ENCODE measurements at places on chromosomes 7 and 10. TPM values are rescaled to one million over a fixed set of nuclear protein-coding genes. Genes with fewer than 3 reads are reported as not detected.
A peak's percentile ranks its signal among the peaks of the same experiment; 100 is the strongest.

GRCh38 chr7:115040057-115040456 is 118.2 kb downstream of the MDFIC start:
- no peaks in the 10 kb centered on the region for H3K27me3 ChIP-seq
- no peaks in the 10 kb centered on the region for H3K4me1 ChIP-seq
- DNase-seq, result no peak
- H3K4me3 ChIP-seq, result no peak overlapping the region
- H3K36me3 ChIP-seq, result no peaks in the 10 kb centered on the region

DNA sequence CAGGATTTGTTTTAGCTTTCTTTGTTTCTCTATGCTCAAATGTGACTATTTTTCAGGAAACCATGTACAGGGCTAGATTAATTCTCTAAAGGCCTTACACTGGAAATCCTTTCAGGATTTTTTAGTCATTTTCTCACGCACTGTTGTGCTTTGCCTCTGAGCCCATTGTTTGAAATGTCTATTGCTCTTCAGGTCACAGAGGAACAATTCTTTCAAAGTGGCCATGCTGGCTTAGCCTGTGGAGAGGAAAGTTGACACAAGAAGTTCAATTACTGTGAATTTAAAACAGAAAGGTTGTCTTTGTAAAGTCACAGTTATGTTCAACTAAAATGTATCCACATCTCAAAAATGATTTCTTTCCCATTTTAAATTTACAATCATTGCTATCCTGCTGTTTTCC is 1071.7 kb upstream of the POT1 start:
- H3K4me3 ChIP-seq, result no peak overlapping the region
- no peak overlapping the region for H3K27ac ChIP-seq
- no peaks in the 10 kb centered on the region for H3K36me3 ChIP-seq
- H3K4me1 ChIP-seq, result no peaks in the 10 kb centered on the region
- H3K27me3 ChIP-seq, result no peaks in the 10 kb centered on the region
- DNase-seq, result no peak

DNA sequence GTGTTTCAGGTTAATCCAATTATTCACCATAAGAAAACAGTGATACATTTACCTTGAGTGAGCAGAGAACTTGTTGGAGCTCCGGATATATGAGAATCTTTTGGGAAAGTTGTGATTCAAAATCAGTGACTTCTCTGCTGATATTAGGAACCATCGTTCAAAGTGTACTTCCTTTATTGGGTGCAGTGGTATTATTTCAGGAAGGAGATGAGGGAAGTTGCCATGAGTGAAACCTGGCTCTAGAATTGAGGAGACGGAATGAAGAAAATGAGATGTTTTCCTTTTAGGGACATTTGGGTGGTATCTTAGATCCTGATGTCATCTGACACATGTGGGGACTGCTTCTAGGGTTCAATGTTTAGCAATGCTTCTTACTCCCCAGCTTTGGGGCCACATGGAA is 343.9 kb downstream of the ABCA13 start:
- no peak overlapping the region for H3K27ac ChIP-seq
- no peak for DNase-seq
- H3K27me3 ChIP-seq, result no peaks in the 10 kb centered on the region
- H3K4me1 ChIP-seq, result peaks cover 16% of the 10 kb centered on the region
- H3K36me3 ChIP-seq, result no peaks in the 10 kb centered on the region
- no peak overlapping the region for H3K4me3 ChIP-seq

GRCh38 chr7:25553580-25554291 is 325.4 kb upstream of the NPVF start:
- H3K36me3 ChIP-seq, result no peaks in the 10 kb centered on the region
- H3K4me3 ChIP-seq, result no peak overlapping the region
- DNase-seq, result no peak
- H3K27me3 ChIP-seq, result peaks cover 18% of the 10 kb centered on the region

DNA sequence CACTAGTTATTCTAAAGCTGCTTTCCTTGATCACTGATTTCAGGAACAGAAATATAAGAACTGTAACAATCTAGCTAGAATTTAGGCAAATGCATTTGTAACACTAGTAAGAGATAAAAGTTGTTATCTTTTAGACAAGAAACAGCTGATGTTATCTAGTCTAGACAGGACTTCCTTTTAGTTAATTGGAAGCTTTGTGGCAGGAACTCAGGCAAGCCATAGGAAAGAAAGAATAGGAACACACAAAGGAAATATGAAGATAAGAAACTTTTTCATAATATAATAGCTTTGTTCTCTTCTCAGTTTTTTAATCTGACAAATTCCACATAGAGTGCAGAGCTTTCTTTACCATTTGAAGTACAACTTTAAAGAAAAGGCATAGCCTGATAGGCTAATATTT is 59.0 kb upstream of the AGR3 start:
- peak; percentile 34 for DNase-seq
- H3K27ac ChIP-seq, result no peak overlapping the region
- H3K27me3 ChIP-seq, result no peaks in the 10 kb centered on the region
- H3K4me1 ChIP-seq, result peaks cover 6% of the 10 kb centered on the region

DNA sequence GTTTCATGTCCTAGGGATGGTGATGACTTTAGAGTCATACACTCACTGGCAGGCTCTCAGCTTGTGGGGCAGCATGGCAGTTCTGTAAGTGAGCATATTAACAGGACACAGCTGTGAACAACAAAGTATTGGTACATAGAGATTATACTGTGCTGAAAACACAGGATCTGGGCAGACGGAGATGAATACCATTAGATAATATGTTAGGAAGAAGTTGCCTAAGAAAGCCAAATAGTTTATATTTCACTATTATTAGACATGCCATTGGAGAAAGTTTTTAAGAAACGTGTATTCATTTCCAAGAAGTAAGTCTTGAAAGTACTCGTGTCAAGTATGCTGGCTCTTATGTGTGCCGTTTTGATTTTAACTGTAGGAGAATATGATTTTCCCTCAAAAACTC is 274.5 kb downstream of the INHBA start:
- H3K4me1 ChIP-seq, result no peaks in the 10 kb centered on the region
- H3K27ac ChIP-seq, result no peak overlapping the region
- DNase-seq, result no peak
- H3K4me3 ChIP-seq, result no peak overlapping the region
- H3K36me3 ChIP-seq, result no peaks in the 10 kb centered on the region

GRCh38 chr10:75405598-75406461 is 4.3 kb upstream of the ZNF503 start:
- no peaks in the 10 kb centered on the region for H3K36me3 ChIP-seq
- no peak overlapping the region for H3K27ac ChIP-seq
- H3K27me3 ChIP-seq, result peaks cover 100% of the 10 kb centered on the region
- no peak overlapping the region for H3K4me3 ChIP-seq

GRCh38 chr10:8137272-8137681 is 82.8 kb downstream of the GATA3 start:
- H3K27me3 ChIP-seq, result no peaks in the 10 kb centered on the region
- H3K4me1 ChIP-seq, result no peaks in the 10 kb centered on the region
- H3K27ac ChIP-seq, result no peak overlapping the region
- no peak overlapping the region for H3K4me3 ChIP-seq

GRCh38 chr10:79346388-79347225 is 662 bp upstream of the PPIF start:
- H3K4me1 ChIP-seq, result peaks cover 10% of the 10 kb centered on the region
- no peak overlapping the region for H3K27ac ChIP-seq
- no peak for DNase-seq
- H3K36me3 ChIP-seq, result peaks cover 28% of the 10 kb centered on the region

DNA sequence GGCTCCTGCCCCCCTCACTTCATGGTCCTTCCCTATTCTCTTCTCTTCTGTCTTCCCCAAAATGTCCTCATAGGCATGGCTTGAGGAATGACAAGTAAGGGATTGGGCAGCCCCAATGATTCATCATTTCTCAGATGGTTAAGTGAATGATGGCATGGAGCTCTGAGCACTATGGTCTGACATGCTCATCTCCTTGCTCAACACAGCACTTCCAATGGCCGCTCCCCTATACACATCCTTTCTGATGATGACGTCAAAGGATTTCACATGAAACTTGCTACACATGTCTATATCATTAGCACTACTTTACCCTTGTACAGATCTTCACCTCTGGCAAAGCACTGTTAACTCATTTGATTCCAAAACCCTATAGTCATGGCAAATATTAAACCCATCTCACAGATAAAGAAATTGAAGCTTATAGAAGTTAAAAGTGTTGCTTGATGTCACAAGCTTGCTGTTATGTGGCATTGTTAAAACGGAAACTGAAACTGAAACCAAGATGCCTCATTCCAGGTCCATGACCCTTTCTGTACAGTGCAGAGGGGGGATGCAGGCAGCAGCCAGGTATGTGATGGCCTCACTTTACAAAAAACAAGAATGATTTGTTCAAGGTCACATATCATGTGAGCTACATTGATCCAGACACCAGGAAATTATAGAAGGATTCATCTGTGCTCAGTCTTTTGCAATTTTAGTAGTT is 90.0 kb upstream of the PLXNA4 start:
- no peaks in the 10 kb centered on the region for H3K27me3 ChIP-seq
- H3K4me3 ChIP-seq, result no peak overlapping the region
- no peaks in the 10 kb centered on the region for H3K36me3 ChIP-seq
- H3K27ac ChIP-seq, result no peak overlapping the region

DNA sequence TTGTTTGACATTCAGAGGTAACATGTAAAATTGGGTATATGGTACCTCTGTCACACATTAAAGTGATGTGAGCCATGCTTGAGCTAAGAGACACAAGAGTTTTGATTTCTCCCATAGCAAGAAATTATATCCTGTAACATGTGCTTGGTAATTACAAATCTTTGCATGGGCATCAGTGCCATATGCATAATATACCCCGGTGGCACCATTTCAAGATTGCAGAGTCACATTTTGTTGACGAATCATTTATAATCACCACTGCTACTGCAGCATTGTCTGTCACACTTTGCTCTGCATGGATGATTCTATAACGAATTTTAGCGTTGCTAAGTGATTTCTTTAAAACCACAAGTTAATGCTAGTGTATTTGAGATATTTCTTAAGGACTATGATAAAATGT is 443.7 kb upstream of the LRRN3 start:
- no peaks in the 10 kb centered on the region for H3K36me3 ChIP-seq
- no peaks in the 10 kb centered on the region for H3K4me1 ChIP-seq
- no peak overlapping the region for H3K27ac ChIP-seq
- no peaks in the 10 kb centered on the region for H3K27me3 ChIP-seq
- DNase-seq, result no peak

- H3K4me3 ChIP-seq, result no peak overlapping the region
- no peaks in the 10 kb centered on the region for H3K4me1 ChIP-seq
These were observed 732.8 kb upstream of the IGFBP3 start for GRCh38 chr7:46653848-46654247.

- no peaks in the 10 kb centered on the region for H3K36me3 ChIP-seq
- no peak overlapping the region for H3K27ac ChIP-seq
- no peak for DNase-seq
- peaks cover 58% of the 10 kb centered on the region for H3K27me3 ChIP-seq
- H3K4me1 ChIP-seq, result no peaks in the 10 kb centered on the region
- H3K4me3 ChIP-seq, result no peak overlapping the region
These were observed 113.7 kb upstream of the ADARB2 start for GRCh38 chr10:1850971-1851527.

- no peaks in the 10 kb centered on the region for H3K36me3 ChIP-seq
- H3K4me1 ChIP-seq, result peaks cover 16% of the 10 kb centered on the region
- no peak overlapping the region for H3K27ac ChIP-seq
- no peak for DNase-seq
- no peaks in the 10 kb centered on the region for H3K27me3 ChIP-seq
These were observed 218.1 kb downstream of the MAD1L1 start for GRCh38 chr7:2014391-2015241.

DNA sequence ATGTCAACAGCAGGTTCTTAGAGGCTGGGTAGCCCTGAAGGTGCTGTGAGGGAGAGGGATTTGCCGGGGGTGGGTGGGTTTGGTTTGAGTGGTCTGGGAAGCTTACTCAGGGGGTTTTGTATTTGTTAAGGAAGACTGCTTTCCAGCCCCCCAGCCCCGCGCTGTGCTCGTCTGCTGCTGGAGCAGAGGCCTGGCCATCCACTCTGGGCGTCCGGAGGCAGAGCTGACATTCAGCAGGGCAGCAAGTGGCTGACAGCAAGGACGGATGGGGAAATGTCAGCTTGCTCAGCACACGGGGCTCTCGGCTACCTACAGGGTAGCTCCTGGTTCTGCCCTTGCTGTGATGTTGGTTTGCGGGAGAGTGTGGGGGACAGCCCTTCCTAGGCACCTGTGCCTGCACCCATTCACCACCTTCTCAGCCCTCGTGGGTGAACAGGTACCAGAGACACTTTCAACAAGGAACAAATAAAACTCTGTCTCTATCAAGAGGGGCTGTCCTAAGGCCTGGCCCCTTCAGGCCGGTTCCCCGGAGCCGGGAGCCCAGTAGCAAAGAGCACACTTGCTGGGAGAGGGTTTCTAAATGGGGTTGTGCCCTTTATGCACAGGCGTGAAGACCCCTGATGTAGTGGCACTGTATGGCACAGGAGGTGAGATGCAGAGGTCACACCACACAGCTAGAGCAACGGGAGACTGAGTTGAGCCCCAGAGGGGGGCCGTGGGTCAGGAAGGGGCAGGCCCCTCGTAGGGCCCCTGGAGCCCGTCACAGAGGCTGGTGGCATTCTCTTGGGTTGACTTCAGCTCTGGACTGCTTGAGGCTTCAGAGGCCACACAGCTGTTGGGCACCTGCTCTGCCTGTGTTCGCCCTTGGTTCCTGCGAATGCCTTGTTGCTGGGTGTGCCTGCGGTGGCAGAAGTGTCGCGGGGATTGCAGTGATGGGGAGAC is 72.2 kb upstream of the SHH start:
- H3K27ac ChIP-seq, result no peak overlapping the region
- DNase-seq, result no peak
- H3K27me3 ChIP-seq, result peaks cover 23% of the 10 kb centered on the region
- H3K4me3 ChIP-seq, result no peak overlapping the region
- no peaks in the 10 kb centered on the region for H3K4me1 ChIP-seq
- H3K36me3 ChIP-seq, result no peaks in the 10 kb centered on the region

DNA sequence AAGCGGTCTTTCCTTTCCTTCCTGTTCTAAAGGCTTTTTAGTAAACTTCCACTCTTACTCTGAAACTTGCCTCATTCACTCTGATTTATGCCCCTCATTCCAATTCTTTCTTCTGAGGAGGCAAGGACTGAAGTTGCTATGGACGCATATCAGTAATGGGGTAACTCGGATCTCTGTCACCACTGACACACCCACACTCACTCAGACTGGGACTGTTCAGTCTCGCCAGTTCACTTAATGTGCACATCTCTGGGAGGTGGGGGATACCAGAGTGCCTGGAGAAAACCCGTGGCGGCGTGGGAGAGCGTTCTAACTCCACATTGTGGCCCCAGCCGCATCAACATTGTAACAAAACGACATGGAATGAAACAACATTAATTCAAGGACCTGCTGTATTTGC is 1139.3 kb upstream of the CELF2 start:
- no peaks in the 10 kb centered on the region for H3K4me1 ChIP-seq
- DNase-seq, result no peak
- H3K4me3 ChIP-seq, result no peak overlapping the region
- H3K27ac ChIP-seq, result no peak overlapping the region
- no peaks in the 10 kb centered on the region for H3K36me3 ChIP-seq

MMS19 gene
- 70.6 TPM for total RNA-seq

AGR3 gene
- total RNA-seq, result not detected

LRRTM3 gene
- not detected for total RNA-seq

DNAJC30 gene
- 11.1 TPM for total RNA-seq

DPYSL4 gene
- total RNA-seq, result 18.2 TPM
